ENCODE measurements at places on chromosomes 11 and 22.

- DNase-seq: no peak
Observed at GRCh38 chr22:45891471-45891995, 85.4 kb downstream of the WNT7B start.

- DNase-seq: no peak
Observed at GRCh38 chr11:44601471-44602370, 36.3 kb downstream of the CD82 start.

- DNase-seq: no peak
Observed at GRCh38 chr22:48947636-48948035, 880.0 kb downstream of the BRD1 start.

GRCh38 chr11:134119094-134119493 is 50.2 kb downstream of the JAM3 start:
- no peak for DNase-seq

DNA sequence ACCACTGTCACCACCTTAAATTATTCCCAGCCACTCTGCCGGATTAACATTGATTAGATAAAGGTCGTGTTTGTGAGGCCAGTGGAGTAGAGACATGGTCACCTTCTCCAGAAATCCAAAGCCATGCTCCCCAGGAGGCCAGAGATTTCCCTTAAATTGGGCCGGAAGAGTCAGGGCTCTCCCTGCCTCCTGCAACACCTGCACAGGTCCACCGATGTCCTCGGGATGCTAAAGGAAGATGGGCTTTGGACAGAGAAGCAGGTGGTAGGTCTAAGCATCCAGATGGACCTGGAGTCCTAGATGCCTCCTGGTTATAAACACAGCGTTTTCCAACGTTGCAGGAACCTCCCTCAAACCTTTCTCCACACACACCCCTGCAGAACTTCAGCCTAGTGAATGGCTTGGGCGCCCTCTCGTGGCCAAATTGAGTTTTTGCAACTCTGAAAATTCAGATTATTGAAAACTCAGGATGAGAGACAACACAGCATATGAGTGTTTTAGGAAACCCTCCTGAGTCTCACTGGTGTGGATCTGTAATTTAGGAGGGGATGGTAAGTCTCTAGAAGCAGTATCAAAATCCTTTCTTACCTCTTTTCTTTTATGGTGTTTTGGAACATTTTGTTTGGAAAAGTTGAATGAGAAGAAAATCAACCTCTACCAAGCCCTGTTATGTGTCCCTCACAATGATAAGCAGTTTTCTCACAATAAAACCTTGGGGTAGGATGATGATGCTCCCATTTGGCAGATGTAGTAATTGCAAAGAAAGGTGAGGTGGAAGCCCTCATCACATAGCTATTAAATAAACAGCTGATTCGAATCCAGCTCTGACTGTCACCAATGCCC is 109.6 kb downstream of the RRAS2 start:
- DNase-seq: no peak

DNA sequence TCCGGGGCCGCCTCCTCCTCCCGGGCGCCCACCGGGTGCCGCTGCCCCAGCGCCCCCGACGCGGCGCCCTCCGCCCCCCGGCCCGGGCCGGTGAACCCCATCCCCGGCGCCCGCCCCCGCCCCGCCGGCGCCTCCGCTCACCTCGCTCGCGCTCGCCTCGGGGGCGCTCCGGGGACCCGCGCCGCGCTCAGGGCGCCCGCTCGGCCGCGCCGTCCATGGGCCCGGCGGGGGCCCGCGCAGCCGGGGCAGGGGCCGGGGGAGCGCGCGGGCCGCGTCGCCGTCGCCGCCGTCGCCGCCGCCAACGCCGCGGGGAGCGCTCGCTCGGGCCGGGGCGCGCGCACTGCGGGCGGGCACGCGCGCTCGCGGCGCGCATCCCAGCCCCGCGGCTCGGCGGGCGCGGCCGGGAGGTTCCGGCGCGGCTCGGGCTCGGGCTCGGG is 293 bp downstream of the DUSP8 start:
- DNase-seq: no peak

- DNase-seq: no peak
Observed at GRCh38 chr11:47716692-47717091, 1.5 kb upstream of the AGBL2 start.

DNA sequence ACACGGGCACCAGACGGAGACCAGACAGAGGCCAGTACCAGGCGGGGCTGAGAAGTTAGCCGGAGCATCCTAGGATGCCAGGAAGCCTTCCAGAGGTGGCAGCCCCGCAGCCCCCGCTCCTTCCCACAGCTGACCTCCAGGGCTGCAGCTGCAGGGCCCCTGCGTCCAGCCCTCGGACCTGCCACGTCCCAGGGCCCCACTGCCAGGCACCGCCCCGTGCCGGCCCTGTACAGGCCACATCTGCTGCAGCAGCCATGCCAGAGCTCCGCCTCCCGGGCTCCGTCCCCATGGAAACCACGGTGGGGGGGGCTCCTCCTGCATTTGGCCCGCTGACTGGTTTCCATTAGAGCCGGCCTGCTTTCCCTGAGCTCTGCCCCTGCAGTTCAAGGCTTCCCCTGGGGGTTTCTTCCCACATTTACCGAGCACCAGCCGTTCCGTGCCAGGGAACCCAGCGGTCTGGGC is 62.5 kb upstream of the PPARA start:
- DNase-seq: no peak

GRCh38 chr22:46622081-46622521 is 1.9 kb downstream of the GRAMD4 start:
- peak; percentile 45 for DNase-seq

DNA sequence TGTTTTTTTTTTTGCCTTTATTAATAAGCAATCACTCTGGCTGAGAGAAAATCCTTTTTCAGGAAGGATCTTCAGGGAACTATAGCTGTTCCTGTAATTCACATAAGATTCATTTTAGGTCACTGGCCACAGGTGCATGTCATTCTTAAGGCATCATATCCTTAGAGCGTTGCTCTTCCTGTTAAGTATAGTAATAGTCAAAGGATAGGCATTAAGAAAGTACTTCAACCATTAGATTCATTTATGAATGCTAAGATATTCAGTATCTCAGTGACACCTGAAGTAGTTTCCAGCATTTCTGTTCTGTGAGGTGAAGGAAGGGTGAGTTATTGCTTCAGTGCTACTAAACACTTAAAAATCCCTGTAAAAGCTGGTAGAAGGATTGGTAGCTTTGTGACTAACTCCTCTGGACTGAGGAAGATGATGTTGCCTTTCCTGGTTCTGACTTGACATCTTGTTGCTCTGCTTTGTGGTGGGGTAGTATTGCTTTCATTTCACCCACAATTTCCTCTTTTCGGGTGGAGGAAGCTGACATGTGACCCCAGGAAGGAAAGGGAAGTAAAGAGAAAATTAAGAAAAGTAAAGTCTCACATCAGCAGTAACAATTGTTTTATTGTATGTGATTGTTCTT is 34.7 kb downstream of the RNF169 start:
- DNase-seq: no peak

- DNase-seq: no peak
Observed at GRCh38 chr11:119856681-119857485, 127.9 kb upstream of the NECTIN1 start.

DNA sequence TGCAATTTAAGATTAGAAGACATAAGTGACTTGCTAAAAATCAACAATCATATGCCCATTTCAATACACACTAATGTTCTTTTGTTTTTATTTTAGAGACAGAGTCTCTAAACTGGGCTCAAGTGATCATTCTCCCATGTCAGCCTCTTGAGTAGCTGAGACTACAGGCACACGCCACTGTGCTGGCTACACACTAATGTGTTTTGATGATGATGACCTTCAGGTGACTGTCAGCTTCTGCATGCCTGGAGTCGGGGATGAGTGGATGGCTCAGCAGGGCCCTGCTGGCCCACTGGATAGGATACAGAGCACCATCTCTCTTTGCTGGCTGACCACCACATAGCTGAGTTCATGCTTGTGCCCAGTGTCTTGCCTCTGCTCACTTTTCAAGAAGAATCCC is 27.0 kb upstream of the POU2AF1 start:
- no peak for DNase-seq

DNA sequence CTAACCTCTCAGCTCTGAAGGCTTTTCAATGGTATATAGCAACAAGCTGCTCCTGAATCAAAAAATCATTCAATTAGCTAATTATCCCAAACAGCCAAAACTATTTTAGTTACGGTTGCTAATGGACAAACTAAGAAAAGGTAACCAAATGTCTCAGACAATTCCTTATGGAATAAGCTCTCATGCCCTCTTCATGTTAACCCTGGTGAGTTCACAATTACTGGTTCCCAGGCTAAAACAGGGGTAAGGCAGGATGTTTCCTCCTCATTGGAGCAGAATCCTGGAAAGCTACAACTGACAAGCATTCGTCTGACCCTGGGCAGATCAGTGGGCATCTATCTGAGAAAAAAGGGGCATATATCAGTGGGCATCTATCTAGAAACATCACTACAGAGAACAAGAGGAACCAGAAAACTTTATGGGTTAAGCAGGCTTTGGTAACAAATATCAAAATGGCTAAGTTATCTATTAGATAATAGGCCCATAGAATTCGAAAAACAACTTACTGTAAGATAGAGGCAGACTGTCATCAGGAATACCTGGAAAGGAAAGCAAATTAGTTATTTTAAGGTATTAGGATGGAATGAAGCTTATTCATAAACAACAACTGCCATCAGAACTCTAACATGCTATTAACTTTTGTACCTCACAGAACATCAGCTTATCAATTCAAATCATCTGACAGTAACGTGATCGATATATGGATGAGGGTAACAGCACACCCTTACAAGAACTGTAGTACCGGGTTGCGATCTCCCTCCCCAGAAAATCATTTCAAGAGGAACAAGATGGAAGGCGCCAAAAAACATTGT is 14.8 kb upstream of the WDR74 start:
- DNase-seq: no peak

DNA sequence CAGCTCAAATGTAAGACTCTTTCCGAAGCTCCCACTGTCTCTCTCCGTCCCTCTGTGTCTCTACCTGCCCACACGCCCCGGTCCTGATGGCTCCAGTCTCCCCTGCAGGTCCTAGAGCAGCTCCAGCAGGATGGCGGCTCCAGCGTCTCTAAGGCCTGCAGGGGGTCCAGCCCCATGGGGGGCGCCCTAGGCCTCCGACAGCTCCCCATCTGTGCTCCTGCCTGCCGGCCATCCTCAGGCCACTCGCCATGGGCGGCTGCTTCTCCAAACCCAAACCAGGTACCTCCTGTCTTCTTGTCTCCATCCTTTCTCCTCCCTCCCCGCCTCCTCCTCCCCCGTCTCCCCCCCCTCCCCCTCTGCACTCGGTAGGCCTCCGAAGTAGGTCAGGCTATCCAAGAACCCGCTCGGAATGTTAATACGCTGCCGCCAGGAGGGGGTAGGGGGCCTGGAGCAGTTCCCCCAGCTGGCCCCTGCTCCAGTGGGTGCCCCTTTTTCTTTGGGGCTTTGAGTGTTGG is 699 bp downstream of the AIFM3 start:
- DNase-seq: no peak

- DNase-seq: no peak
Observed at GRCh38 chr11:116740741-116741140, 32.0 kb downstream of the BUD13 start.

DNA sequence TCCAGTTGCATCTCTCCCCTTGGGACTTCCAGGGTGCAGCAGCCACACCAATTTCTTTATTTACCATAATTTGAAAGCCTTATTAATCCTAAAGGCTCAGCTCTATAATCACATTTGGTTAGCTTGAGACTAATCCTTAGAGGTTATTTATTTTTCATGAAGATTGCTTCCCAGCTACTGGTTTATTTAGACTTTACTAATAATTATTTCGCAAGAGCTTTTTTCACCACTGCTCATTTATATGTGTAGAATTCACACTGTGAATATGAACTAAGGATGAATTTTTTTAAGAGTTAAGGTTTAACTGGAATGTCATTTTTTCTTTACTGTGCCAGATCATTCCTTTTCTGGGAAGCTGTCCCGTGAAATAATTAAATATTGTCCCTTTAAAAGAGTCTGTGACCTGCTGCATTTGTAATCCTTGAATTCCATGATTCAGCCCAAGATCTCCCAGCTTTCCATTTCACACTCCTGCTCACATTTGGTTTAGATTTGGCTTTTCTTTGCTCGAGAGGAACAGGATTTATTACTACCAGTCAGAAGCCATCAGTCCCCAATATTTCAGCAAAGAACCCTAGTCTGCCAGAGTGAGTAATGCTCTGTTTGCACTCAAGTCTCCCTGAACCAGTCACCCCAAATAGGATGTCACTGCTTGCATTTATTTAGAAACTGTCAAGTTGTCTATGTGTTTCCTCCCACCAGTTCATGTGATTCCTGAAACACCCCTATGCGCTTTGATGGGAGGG is 4.4 kb upstream of the CD44 start:
- no peak for DNase-seq
